ENCODE measurements at places on chromosomes 5 and 9.
A peak's percentile ranks its signal among the peaks of the same experiment; 100 is the strongest.

GRCh38 chr9:80094176-80094771 lies 522.5 kb downstream of the TLE4 start:
- DNase-seq, result no peak

- DNase-seq, result no peak
Observed at GRCh38 chr5:57774439-57774838, 291.8 kb upstream of the ACTBL2 start.

- no peak for DNase-seq
Observed at GRCh38 chr5:75706016-75706415, 11.2 kb downstream of the POC5 start.

DNA sequence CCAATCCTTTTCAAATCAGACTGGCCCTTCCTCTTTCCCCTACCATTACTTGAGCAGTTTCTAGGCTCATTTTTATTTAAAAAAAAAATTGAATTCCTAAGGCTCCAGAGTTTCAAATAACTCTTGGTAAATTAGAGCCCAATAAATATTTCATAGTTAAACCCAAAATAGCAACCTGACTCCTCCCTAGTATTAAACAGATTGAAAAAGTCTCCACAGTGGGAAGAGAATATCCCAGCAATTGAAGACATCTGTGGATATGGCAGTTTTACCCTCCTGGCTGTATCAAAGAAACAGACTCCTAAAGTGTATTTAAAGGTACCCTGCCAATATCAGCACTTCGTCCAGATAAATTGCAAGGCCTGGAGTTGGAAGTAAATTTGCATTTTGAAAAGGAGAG lies 52.7 kb upstream of the GDNF start:
- DNase-seq, result no peak

GRCh38 chr9:70438341-70438928 lies 24.0 kb upstream of the KLF9 start:
- DNase-seq, result peak; percentile 46

- no peak for DNase-seq
Observed at GRCh38 chr9:88072831-88073375, 65.4 kb downstream of the SPATA31C2 start.

- peak; percentile 64 for DNase-seq
Observed at GRCh38 chr9:120892748-120893610, 16.0 kb upstream of the PHF19 start.

DNA sequence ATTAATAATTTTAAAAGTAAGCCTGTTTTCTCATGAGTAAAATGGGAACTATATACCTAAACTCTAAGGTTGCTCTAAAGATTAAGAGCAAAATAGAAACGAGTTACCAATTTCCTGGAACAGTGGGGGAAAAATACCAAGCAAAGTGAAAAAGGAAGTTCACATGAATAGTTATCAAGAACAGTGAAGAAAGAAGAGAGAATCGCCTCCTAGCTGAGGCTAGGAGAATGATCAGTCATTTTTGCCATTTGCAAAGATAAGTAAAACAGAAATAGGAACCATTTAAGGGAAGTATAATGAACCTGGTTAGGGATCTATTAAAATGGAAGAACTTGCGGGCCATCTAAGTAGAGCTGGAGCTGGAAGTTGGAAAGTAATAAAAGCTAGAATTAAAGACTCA lies 50.7 kb downstream of the P4HA2 start:
- DNase-seq, result no peak

GRCh38 chr9:8366161-8366926 lies 566.8 kb upstream of the DMAC1 start:
- DNase-seq, result peak; percentile 40

GRCh38 chr9:123763910-123764588 lies 165.9 kb downstream of the DENND1A start:
- peak; percentile 90 for DNase-seq

GRCh38 chr9:74220327-74220726 lies 276.8 kb upstream of the RORB start:
- no peak for DNase-seq

DNA sequence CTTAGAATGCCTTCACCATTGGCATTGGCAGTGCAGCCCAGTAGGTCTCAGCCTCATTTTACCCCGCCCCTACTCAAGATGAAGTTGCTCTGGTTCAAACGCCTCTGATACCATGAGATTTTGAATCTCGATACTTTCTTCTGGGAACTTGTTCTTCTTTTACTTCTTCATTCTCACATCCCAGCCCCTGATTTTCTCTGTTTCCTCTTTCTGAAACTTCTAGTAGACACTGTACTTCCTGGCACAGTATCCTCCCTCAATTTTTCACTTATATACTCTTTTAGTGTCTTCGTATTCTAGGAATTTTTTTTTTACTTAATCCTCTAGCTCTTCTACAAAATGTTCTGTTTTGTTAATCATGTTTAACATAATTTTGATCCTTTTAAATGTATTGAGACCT lies 13.1 kb upstream of the ZNF79 start:
- DNase-seq, result no peak

- DNase-seq, result peak; percentile 75
Observed at GRCh38 chr5:167710444-167711073, 580.9 kb upstream of the WWC1 start.

GRCh38 chr9:34501889-34502425 lies 20.8 kb downstream of the ENHO start:
- peak; percentile 61 for DNase-seq
